Activated naive CD4-positive, alpha-beta T cell treated with anti-CD3 and anti-CD28 coated beads for 36 hours (primary cell): ENCODE measurements at places on chromosomes 3 and 15.

DNA sequence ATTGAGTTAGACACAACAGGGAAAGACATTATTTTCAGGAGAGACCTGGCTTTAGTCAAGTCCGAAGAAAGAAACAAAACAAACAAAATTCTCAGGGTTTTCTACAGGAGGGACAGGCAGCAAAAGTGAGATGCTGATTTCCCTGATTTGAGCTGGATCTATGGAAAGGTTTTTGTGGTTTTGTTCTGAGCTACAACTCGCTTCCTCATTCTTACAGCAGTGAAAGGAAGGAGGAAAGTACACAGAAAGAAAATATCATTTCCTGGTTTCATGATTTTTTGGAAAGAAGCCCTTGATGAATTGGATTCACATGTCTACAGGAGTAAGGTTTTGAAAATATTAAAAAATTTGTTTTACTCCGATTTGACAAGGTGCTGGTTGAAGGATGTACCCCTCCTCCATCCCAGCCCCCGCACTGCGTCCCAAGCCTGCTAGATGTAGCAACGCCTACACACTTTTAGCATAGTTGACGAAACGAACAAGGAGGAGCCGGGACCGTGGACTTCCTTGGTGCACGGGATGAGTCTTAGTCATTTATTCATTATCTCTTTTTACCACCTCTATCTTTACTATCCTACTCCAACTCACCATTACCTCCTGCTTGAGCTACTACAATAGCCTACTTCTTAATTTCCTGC lies 10.8 kb downstream of the PRICKLE2 start:
- no peak for DNase-seq

DNA sequence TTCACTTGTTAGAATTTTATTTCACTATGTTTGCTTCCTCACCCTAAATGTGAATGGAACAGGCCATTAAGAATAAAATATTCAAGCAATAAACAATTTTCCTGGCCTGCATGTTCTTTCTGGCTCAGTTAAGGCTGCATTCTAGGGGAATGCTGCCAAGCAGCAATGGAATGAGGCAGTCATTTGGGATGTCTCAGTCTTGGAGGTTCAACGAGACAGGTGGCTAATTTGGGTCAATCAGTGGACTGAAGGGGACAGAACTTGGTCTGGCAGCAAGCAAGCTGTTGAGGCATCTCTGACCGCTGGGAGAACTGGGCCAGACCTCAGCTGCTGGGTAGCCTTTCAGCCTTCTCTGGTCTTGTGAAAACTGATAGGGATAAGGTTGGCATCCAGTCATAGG lies 241.6 kb downstream of the NLGN1 start:
- no peak for DNase-seq

- DNase-seq: no peak
Observed at GRCh38 chr3:30141927-30142326, 464.5 kb upstream of the TGFBR2 start.

DNA sequence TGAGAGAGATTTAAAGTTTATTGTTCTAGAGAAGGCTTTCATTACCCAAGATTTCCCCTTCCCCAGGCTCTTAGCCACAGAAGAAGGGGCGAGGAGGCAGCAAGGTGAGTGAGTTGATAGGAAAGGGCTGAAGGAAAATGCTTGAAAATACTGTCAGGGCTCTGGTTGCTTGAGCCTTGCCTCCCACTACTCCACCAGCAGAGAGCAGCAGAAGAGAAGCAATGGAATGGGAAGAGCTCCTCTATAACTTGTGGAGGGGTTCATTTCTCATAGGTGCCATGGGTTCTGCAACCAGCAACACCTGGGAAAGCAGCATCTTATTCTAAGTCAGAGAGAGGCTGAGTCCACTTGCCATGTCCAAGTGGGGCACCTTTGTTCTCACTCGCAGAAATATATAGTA lies 184.0 kb upstream of the CNTN6 start:
- DNase-seq: no peak

DNA sequence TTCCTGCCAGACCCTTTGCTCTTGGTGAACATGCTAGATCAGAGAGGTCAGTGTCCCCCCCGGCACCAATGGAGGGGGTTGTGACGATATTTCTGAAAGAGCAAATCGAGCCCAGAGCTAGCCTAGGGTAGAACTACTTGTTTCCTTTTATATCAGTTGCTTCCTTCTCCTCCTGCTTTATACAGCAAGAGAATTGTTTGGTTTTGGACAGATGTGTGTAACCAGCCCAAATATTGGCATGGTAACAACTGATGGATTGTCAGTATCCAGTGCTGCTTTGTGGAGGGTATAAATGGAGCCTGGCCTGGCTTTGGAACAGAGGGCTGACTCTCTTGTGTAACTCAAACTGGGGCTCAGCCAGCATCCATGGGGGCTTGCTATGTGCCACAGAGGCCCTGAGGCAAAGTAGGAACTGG lies 27.2 kb downstream of the SNX1 start:
- DNase-seq: no peak

- no peak for DNase-seq
Observed at GRCh38 chr3:65181391-65181871, 493.6 kb upstream of the ADAMTS9 start.

- DNase-seq: no peak
Observed at GRCh38 chr15:71666763-71667620, 143.4 kb upstream of the NR2E3 start.

DNA sequence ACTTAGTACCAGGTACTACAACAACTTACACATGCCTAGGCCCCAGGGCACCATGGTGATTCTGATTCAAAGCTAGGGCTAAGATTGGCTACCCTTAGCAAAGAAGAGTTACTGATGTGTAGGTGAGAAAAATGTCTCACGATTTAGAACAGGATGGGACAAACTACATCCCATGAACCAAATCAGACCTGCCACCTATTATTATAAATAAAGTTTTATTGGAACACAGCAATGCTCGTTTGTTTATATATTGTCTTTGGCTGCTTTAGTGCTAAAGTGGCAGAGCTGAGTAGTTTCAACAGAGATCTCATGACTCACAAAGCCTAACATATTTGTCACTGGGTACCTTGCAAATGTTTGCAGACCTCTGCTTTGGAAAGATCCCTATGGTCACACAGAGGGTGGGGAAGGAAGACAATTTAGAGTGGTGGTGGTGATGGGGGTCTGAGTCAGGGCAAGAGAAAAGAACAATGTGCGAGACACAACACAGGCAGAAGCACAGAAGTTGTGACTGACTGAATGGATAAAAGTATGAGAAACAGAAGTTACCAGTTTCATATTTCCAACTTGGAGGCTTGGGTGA lies 770.6 kb upstream of the CFAP20DC start:
- no peak for DNase-seq

- peak; percentile 73 for DNase-seq
Observed at GRCh38 chr3:197501879-197502620, 53.7 kb downstream of the BDH1 start.

- DNase-seq: peak; percentile 59
Observed at GRCh38 chr15:25693321-25694238, 169.5 kb downstream of the ATP10A start.

DNA sequence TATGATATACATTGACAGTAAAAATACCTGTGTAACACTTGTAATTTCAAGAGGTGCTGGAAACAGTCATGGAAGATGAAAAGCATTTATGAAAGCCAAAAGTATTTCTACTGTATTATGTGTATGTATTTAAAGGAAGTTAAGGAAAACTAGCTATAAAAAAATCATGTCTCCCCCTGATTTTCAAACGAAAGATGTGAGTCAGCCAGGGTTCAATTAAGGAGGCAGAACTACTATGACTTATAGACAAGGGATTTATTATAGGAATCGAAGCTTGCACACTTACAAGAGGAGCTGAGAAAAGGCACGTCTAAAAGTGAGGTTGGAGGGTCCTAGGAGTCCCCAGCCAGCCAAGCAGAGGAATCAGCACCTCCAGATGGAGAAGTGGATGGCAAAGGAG lies 119.4 kb downstream of the SUCLG2 start:
- DNase-seq: no peak

DNA sequence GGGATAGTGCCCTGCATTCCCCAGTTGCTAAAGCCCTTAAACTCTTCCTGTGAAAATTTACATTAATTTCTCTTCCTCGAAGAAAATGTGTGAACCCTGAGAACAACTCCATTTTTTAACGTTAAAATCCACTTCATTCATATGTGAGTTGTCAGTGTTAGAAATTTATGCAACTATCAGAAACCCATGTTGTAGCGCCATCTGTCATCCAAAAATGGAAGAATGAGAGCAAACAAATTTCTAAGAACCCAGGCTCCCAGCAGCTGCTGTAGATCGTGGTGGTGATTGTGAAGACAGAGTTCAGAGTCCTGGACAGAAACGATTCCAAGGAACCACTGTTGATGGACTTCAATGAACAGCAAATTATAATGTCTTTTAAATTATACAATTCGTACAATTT lies 179.7 kb upstream of the NDN start:
- DNase-seq: no peak

- no peak for DNase-seq
Observed at GRCh38 chr3:143536817-143537535, 311.3 kb downstream of the SLC9A9 start.

GRCh38 chr3:123385981-123386380 lies 62.9 kb downstream of the ADCY5 start:
- DNase-seq: no peak

GRCh38 chr3:64873400-64873799 lies 185.6 kb upstream of the ADAMTS9 start:
- DNase-seq: no peak
